ENCODE measurements at places on chromosomes 16 and 17. TPM values are rescaled to one million over a fixed set of nuclear protein-coding genes. Genes with fewer than 3 reads are reported as not detected.

EXOC7 gene
- total RNA-seq, result 45.4 TPM

CCL17 gene
- not detected for total RNA-seq

WNT3 gene
- 0.19 TPM for total RNA-seq

B3GNT9 gene
- 18.1 TPM for total RNA-seq

C16orf86 gene
- 2.0 TPM for total RNA-seq

C1QL1 gene
- total RNA-seq, result 2.5 TPM

KRTAP4-5 gene
- not detected for total RNA-seq

TMIGD1 gene
- total RNA-seq, result not detected

PIGQ gene
- 27.6 TPM for total RNA-seq

MATCAP1 gene
- total RNA-seq, result 9.2 TPM

ALOX15B gene
- total RNA-seq, result 27.2 TPM

SCNN1G gene
- total RNA-seq, result 0.04 TPM

PITPNM3 gene
- 9.1 TPM for total RNA-seq

PRAC2 gene
- not detected for total RNA-seq

PRR11 gene
- 54.0 TPM for total RNA-seq

TM4SF5 gene
- total RNA-seq, result not detected
